ENCODE measurements at places on chromosomes 1 and 21.

GRCh38 chr1:236000781-236001180, 64.1 kb downstream of the NID1 start:
- no peak for DNase-seq

- DNase-seq = no peak
Observed at GRCh38 chr1:165629151-165629550, 1.9 kb upstream of the MGST3 start.

DNA sequence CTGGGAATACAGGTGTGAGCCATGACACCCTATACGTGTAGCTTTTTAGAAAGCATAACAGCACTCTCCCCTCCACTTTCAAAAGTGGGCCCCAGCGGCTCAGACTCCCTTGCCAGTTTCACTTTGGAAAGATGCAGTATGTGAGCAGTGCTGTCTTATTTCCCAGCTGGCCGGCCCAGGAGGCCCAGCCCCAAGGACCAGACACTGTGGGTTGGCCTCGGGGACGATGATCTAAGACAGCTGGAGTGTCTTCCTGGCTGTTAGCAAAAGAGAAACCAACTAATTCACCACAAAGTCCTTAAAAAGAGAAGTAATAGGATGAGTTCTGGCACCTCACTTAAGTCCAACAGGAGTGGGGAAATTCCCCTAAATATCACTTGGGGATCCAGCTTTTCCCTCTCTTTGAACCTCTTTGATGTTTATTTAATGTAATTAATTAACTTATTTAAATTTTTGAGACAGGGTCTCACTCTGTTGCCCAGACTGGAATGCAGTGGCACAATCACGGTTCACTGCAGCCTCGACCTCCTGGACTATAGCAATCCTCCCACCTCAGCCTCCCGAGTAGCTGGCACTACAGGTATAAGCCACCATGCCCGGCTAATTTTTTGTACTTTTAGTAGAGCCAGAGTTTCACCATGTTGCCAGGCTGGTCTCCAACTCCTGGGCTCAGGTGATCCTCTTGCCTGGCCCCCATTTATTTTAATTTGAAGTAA, 17.6 kb upstream of the CLIC4 start:
- DNase-seq = no peak

GRCh38 chr1:230901671-230902070, 33.4 kb upstream of the C1orf198 start:
- DNase-seq = no peak

DNA sequence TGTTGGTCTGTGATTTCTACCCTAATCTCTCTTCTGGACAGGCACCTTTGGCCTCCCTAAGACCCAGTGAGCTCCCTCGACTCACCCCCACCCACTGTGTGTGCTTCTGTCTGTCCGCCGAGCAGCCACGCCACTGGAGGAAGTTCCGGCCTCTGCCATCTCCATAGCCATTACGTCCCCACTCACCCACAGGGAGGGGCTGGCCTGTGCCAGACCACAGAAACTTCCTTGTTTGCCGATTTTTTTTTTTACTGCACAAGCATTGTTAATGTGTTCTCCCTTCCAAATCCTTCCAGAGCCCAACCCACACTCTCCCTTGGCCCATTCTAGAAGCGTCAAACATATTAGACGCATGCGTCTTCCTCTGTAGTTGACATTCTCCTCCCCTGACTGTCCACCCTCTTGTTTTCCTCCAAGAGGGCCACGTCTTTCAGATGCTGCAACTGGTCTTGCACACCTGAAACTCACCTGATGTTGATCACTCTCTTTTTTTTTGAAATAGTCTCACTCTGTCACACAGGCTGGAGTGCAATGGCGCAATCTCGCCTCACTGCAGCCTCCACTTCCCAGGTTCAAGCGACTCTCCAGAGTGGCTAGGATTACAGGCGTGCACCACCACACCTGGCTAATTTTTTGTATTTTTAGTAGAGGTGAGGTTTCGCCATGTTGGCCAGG, 72.3 kb downstream of the EVA1C start:
- no peak for DNase-seq

GRCh38 chr1:27053977-27054753, 41.5 kb upstream of the TENT5B start:
- no peak for DNase-seq

DNA sequence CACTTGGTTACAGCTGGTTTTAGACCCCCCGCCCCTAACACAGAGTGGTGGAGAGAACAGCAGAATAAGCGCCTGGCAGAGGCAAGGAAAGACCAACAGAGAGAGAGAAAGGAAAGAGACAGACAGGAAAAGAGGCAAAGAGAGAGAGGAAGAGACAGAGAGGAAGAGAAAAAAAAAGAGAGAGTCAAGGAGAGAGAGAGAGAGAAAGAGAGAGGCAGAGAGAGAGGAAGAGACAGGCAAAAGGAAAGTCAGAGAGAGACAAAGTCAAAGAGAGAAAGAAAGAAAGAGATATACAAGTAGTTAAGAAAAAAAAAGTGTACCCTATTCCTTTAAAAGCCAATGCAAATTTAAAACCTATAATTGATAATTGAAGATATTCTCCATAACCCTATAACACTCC, 13.0 kb upstream of the NEK2 start:
- DNase-seq = no peak

DNA sequence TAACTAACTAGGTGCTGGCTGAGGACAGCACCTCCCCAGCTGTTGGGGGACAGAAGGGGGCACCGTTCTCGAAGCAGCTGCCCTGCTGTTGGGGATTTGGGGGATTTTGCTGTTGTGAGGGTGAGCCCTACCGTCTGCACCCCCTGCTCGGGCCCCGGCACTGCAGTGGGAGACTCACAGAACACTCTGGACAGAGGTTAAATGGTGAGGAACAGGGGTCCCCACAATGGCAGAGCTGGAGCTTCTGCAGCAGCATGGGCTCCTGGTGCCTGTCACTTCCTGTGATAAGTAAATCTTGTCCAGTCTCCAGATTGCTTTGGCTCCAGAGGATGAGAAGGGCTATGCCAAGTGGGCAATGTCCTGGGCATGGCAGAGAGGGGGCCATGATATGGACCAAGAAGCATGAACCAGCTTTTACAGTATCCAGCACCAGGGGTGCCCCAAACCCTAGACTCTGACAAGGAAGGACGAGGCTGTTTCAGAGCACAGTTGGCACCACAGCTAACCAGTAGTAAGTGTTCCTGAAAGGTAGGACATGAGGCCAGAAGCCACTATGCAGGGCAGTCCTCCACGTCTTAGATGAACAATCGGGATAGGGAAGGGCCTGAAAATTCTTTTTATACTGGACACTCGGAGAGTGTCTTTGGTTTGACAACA, 365.1 kb upstream of the VAMP3 start:
- DNase-seq = no peak

- DNase-seq = no peak
Observed at GRCh38 chr1:1929639-1930545, 10.8 kb upstream of the TMEM52 start.

DNA sequence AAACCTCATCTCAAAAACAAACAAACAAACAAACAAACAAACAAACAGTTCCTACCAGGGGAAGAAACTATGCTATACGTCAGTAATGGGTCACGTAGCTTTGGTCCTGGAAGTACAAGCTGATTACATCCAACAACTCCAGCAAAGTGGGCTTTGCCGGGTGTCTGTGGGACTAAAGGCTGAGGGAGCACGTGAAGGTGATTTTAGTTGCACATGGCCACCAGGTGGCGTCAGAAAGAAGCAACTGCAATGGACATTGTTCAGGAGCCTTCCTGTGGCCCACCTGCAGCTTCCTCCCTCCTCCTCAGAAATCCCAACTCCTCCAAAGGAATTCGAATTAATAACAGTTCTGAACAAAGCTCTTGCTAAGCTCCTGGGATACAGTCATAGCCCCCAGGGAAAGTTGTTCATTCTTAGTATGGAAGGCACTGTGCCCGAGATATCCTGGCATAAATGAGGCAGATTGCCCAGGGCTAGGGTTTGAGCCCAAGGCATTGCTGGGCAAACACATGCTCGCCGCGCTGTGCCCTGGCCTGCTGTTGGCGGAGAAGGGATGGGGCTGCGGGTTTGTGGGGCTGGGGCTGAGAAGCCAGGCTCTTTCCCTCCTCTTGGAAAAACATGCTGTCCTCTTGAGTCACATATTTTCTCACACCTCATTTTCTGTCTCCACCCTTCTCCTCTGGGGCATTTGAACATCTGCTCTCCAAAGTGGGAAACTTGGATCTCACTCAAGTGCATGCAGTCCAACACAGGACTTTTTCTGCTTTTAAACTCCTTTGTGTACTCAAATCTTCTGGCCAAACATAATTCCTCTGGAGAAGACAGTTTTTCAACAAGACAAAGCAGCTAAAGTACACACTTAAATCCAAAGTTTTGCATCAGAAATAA, 28.6 kb downstream of the AKNAD1 start:
- peak; percentile 13 for DNase-seq

DNA sequence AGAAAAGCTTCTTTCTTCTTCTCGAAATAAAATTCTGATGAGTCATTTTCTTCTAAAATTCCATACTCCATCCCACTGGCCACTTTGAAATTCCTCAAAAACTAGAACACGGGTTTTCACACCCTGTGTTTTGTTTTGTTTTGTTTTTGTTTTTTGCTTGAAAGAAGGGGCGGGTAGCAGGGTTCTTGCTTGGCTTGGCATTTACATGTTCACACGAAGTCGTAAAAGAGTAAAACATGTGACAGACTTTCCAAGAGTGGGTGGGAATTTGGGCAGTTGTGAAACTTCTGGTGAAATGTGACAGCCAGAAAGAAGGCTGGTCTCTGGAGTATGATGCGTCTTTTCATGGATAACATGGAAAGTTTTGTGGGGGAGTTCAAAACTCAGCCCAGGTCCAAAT, 47.1 kb upstream of the FMN2 start:
- no peak for DNase-seq

DNA sequence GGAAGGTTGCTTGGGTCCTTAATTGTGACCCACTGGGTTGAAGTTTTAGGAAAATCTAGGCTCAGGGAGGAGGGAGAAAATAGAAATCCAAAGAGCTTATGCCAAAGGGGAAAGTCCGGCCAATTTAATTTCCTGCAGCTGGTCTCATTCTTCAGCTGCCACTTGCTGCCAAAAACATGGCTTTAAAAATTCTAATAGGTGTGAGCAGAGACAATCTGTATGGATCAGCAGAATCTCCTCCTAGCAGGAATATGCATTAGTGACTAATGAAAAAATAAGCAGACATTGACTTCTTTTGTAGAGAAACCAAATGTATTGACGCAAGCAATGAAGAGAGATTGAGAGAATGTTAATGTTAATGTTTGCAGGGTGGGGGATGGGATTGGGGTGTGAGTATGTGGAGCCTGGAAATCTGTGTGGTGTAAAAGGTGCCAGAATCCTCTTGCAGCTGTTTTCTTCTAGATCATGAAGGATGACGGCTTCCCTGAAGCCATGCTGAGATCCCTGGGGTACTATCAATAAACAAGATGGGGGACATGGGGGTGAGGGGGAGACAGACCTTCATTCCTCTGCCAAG, 35.3 kb downstream of the VWA5B1 start:
- DNase-seq = no peak

GRCh38 chr1:77834771-77835334, 53.6 kb upstream of the NEXN start:
- DNase-seq = no peak

DNA sequence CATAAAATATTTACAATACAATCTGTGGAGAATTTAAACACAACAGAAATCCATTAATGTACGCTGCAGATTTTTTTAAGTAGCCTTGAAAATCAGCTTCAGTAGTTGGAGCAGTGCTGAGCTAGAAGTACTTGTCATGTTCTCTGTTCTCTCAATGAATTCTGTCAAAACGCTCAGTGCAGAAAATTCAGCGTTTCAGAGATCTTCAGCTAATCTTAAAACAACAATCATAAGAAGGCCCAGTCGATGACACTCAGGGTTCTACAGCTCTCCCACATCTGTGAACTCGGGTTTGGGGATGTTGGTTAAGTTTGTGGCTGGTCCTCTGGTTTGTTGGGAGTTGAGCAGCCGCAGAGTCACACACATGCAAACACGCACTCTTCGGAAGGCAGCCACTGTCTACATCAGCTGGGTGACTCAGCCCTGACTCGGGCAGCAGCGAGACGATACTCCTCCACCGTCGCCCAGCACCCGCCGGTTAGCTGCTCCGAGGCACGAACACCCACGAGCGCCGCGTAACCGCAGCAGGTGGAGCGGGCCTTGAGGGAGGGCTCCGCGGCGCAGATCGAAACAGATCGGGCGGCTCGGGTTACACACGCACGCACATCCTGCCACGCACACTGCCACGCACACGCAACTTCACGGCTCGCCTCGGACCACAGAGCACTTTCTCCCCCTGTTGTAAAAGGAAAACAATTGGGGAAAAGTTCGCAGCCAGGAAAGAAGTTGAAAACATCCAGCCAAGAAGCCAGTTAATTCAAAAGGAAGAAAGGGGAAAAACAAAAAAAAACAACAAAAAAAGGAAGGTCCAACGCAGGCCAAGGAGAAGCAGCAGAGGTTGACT, 161.2 kb downstream of the RUNX1 start:
- no peak for DNase-seq

GRCh38 chr1:173779936-173780335, 44.5 kb upstream of the DARS2 start:
- DNase-seq = no peak

DNA sequence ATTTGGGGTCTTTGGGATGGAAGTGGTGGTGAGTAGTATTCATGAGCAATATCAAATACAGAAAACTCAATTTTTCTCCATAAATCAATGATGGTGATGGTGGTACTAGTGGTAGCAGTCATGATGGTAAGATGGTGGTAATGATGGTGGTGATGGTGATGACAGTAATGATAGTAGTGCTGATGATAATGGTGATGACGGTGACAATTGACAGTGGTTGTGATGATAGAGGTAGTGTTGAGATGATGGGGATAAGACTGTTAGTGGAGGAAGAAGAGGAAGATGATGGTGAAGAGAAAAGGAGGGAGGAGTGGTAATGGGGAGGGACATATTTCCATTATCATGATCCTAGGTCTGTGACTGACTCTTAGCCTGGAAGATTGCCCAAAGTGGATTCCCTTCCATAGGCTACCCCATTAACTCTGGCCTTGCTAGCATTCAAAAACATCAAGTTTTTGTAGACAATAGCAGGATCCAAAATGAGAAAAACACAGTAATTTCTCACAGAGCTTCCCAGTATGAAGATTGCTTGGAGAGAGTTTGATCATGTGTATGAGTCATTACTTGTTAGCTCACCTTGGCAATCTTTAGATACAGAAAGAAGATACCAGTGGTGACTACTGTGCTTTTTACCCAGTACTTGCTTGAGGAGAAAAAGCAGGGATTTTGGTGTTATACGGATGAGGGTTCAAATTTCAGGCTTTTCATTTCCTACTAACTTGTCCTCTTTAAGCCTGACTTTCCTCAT, 93.9 kb downstream of the ATP1A1 start:
- DNase-seq = no peak

- DNase-seq = no peak
Observed at GRCh38 chr21:38422082-38422481, 76.2 kb downstream of the ERG start.

DNA sequence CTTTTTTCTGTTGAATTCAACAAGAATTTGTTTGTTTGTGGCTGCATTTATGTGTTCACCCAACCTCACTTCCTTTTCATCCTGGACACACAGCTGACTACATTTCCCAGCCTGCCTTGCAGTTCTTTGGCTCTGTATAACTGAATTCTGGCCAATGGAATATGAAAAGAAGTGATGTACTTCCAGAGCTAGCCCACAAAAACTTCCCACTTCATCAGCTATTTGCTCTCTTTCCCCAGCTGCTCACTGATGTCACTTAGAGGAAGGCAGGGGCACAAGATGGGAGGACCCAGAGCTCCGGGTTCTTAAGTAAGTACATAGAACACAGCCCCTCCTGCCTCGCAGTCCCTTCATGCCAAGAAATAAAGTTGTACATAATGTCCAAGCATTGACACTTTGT, 235.0 kb upstream of the FGGY start:
- DNase-seq = peak; percentile 78

GRCh38 chr1:89971600-89971999, 23.3 kb upstream of the ZNF326 start:
- no peak for DNase-seq

- no peak for DNase-seq
Observed at GRCh38 chr1:200143347-200143746, 115.8 kb downstream of the NR5A2 start.
